ENCODE measurements at places on chromosomes 4 and X. TPM values are rescaled to one million over a fixed set of nuclear protein-coding genes. Genes with fewer than 3 reads are reported as not detected.

DNA sequence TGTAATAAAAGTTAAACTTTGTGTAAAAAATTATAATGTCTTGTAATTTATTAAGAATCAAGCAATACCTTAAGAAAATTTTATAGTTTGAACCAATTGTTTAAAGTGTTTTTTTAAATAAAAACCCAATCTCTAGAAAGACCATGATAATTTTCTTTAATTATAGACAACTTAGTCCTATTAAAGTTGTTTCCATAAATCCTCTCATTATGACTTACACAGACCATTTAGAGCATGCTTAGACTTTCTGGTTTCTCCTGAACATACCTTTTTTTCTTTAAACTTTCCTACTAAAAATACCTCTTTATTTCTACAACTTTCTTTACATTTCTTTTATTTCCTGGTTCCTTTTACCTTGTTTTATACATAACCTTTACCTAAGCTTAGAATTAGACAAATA is 837.4 kb downstream of the PCDH19 start:
- DNase-seq = no peak

DNA sequence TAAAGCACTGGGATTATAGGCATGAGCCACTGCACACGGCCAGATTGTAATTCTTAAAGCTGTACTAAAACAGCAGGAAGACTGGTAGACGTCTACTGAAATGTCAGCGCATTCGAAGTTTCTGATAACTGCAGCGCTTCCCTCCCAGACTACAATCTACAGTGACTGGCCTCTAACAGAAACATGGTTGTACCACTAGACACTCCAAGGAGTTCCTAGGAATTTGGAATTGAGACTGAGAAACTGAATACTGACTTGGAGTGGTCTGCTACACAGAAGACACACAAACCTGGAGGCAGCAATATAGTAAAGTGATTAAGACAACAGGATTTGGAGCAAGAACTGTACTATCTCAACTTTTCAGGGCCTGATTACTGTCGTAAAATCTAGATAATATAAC is 937 bp downstream of the HELQ start:
- DNase-seq = no peak

DNA sequence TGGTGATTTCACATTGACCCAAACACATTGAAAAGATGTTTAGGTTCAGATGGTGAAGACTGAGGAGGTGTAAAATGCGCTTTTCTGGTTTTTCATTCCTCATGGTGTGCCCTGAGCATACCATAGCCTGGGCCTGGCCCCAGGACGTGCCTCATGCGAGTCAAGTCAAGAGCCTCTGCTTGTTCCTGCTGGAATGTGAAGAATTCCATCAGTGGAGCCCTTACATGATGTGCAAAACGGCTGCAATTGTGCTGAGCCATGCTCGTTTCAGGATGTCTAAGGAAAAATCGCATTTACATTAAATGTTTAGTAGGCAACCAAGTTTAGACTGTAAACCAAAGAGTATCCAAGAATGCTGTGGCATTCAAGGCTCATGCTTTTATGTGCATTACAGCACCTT is 34.9 kb downstream of the GYG2 start:
- DNase-seq = no peak

DNA sequence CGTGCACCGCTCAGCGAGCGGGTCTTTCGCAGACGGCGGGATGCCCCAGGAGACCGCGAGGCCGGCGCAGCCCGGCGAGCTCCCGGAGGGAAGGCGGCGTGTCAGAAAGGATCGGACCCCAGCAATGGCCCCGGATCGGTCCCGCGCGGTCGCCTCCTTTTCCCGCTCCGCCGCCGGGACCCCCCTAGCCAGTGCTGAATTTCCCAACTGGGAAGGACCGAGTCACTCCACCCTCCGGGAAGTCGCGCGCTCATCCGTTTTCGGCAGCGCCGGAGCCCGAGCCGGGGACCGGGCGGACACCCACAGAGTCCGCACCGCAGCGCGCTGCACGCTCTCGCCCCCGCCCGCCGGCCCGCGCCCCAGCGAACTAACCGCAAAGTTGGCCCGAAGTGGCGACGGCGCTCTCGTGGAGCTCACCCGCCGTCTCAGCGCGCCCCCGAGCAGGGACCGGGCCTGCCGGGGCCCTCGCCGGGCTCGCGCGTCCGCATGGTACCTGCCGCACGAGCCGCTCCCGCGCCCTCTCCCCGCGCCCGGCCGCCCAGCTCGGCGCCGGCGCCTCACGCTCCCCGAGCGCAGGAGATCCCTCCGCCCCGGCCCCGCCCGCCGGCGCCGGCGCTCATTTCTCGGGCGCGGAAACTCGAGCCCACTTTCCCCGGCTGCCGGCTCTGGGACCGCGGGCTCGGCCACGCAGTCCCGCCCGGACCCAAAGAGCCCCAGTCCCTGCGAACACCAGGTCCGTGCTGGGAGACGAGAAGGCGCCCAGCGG is at the start of gene FAT1:
FAT1 (minus strand) TSS at position 565 of the 766 bp plus-strand sequence. CDS start 14,029 bp downstream, outside the sequence.
- DNase-seq = no peak

GRCh38 chr4:55256787-55257186 is 89.3 kb upstream of the SRD5A3 start:
- no peak for DNase-seq

The EGFL6 gene
- total RNA-seq = not detected

The NIPAL1 gene
- 0.73 TPM for total RNA-seq

The NR0B1 gene
- not detected for total RNA-seq
